Stimulated activated CD4-positive, alpha-beta T cell treated with anti-CD3 and anti-CD28 coated beads, Interleukin-4, amount 100 ng/mL, for 48 hours (primary cell): ENCODE measurements at places on chromosomes 3 and 15.

GRCh38 chr3:188351648-188352047 lies 197.7 kb downstream of the LPP start:
- DNase-seq: no peak

DNA sequence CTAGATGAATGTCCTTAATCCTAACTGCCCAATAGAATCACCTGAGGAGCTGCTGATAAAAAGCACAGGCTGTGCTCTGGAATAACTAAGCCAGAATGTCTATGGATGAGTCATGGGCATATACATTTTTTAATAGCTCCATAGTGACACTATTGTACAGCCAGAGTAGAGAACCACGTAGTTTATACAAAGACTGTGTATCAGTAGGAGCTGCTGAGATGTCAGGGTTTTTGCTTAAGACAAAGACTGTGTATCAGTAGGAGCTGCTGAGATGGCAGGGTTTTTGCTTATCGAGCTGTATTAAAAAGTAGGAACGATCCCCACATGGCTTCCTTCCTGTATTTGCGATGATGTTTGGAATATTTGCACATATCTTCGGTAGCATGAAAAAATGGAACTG lies 137.4 kb downstream of the SV2B start:
- no peak for DNase-seq

GRCh38 chr3:102207151-102207571 lies 227.7 kb upstream of the ZPLD1 start:
- DNase-seq: no peak

- no peak for DNase-seq
Observed at GRCh38 chr3:31765871-31766270, 215.2 kb downstream of the OSBPL10 start.

DNA sequence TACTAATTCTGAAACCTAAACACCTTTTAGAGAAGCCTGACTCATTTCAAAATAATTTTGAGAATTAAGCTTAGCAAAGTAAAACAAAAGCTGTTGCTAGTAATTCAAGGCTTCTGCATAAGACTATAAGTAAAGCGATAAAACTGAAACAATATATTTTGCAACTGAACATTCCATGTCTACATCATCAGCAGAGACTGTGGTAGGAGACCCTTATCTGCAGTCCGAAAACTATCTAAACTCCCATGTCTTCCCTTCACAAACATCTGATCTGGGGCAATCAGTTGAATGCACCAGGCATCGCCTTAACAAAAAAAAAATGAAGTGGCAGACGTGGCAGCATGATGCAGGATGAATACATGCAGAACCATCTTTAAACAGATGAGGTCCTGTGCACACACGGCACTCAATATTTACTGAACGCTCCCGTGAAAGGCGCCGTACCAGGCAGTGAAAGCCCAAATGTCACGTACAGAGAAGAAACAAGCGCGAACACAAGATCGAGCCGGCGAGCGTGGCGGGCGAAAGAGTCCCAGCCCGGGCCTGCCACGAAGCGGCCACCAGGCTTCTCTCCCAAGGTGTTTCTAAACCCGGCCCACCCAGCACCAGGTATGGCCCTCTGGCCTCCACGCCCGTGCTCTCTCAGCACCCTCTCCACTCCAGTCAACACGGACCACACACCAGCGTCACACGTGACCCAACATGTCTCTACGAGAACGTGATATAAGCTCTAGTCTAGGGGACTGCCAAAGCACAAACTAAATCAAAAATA lies 63.0 kb downstream of the CHSY1 start:
- no peak for DNase-seq

DNA sequence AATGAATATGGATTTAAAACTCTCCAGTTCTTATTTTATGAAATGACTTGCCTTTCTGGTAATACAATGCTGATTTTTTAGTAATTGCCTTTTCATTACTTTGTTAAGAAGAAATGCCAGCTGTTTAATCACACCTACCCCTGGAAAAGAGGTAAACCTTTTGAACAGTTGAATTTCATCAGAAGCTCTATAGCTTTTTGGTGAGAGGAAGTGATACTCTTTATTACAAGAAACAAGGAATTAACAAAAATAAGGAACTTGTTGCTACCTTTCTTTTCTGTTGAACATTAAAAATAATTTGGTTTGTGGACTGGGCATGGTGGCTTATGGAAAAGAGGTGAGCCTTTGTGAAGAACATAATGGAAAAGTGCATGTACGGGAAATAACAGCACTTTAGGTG lies 19.7 kb downstream of the BLOC1S6 start:
- DNase-seq: no peak

DNA sequence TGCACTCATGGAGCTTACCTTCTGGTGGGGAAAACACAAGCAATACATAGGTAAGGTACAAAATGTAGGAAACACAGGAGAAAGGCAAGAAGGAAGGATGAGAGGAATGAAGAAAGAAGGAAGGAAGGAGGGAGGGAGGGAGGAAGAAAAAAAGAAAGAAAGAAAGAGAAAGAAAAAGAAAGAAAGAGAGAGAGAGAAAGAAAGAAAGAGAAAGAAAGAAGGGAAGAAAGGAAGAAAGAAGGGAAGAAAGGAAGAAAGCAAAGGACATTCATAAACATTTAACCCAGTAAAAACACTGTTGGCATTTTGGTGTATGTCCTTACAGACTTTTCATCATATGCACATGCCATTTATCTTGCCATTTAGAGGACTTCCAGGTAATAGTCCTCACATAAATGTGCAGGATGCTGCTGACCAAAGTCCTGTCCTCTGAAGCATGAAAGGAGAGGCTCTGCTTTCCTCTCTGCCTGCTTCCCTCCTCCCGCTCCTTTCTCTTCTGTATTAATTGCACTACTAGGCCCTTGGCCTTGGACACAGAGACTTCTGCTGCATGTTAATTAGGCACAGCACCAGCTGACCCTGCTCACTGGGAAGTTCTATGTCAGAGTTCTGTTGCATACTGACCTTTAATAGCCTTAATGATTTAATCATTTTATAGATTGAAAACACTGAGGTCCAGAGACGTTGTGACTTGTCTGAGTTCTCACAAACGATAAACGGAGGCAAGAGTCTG lies 29.7 kb upstream of the NDUFB4 start:
- no peak for DNase-seq

DNA sequence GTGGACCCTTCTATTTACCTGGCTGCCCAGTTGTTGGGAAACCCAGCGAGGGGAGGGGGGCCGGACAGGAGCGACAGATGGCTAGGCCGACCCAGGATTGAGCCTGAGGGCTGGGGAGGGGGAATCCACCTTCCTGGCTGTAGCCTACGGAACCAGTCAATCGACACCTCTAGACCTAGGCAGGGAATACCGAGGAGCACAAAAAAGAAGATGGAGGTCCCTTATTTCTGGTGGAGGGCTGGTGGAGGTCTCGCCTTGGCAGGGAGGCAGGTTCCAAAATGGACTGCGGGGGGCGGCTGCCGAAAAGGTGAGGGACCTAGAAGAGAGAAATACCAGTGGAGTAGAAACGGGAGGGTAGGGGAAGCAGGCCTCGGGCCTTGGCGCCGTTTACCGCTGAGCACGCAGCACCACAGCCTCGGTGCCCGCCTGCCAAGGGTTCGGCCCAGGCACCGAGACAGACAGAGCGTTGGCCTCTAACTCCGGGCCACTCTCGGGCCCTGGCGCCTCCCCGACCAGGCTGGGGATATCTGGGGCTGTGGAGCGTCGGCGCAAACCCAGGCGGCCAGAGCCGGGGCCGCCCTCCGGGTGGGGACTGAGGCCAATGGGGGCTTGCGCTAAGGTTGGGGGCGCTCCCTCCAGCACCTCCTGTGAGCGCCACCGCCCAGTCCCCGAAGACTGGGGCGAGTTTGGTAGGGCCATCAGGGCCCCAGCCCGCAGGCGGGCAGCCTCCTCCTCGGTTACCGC lies 1.6 kb downstream of the ANKRD63 start:
- no peak for DNase-seq

DNA sequence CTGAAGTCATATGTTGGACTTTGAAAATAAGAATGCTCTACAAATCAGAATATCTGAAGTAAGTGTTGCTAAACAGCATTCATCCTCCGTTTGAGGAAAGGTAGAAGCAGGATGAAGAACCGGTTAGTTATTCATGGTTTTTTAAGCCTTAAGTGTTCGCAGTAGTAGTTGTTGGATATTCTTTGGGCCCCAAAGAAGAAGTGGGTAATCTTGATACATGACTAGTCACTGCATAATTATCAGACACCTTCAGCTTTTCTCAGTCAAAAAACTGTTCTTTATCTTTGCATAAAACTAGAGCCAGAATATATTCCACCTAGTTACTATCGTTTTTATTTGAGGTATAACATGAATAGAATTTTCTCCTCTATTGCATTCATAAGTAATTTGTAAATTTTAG lies 13.8 kb downstream of the RAB5A start:
- no peak for DNase-seq

DNA sequence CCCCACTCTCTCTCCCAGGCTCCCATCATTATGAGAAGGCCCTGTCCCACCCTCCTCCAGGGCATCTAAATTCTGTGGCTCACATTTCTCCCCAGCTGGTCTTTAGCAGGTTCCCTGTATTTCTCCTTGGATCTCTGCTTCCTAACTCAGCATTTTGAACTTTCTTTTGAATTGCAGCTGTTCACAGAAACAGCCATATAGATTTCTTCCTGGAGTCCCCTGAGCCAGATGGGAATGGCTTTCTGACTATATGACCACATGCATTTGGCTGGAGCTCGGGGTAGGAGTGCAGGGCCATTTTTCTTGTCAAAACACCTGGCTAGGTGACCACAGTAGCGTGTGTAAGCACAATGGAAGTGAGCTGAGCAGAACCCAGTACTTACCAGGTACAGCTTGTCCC lies 22.0 kb downstream of the RBP2 start:
- DNase-seq: no peak

DNA sequence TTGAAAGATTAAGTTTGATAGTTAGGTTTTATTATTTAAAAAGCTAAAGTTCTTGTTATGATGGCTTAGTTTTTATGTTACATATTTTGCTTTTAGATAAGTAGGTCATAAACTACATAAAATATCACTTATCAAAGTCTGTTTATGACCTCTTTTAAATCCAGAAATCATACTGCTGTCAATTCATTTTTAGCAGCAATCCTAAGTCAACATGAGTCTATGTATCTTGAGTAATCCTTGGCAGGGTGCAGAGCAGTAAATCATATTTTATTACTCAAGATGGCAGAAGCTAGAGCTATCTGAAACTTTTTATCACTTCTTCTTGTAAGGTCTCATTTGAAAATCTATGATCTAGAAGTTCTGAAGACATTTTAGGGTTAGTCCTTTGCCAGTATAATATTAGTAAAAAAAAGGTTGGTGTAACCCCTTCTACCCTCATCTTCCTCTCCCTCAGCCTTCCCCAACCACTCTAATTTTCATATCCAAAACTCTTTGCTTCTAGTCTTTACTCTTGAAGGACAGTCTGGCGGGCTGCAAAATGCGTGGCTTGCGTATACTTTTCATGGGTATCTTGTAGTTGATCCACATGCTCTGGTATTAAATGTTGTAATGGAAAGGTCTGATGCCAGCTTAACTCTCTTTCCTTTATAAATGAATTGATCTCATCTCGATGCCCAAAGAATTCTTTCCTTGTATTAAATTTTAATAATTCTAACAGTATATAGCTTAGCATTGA lies 134.0 kb upstream of the THRB start:
- no peak for DNase-seq

DNA sequence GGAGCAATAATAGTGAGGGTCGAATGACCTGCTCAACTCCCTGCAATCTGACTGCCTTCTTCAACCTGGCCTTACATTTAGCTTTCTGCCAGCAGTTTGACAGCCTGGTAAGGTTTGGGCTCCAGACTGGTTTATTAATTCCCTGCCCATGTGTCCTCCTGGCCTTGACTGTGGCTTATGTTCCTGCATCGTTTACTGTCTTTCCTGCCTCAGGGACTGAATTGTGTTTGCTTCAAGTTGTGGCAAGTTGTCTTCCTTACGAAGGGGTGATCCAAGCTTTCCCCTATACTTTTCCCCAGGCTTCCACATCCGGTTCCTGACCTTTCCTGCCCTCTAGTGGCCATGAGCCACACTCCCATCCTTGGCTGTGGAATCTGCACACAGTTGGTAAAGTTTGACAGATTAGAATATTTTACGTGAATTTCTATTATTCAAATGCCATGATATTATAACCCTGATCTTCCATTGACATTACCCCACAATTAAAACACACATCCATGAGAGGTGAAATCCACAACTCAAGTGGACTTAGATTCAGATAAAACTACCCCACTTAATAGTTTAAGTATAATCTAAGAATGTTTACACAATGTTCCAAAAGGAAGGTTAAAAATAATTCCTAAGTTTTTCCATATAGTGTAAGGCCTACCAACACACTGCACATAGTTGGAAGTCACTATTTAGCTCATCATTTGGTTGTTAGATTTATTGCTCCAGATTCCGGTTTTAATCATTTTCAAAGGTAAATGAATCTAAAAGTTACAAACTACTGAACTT lies 95.7 kb downstream of the NEDD4 start:
- DNase-seq: no peak

DNA sequence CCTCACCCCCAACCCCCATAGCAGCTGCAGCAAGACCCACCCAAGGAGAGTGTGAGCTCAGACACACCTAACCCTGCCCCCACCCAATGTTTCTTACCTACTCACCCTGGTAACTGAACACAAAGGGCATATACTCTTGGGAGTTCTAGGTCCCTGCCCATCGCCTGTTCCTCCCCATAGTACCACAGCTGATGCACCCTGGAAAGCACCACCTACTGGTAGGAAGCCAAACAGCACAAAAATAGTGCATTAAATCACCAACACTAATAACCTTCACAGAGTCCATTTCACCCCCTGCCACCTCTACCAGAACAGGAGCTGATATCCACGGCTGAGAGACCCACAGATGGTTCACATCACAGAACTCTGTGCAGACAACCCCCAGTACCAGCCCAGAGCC lies 245.2 kb downstream of the EFHB start:
- no peak for DNase-seq

- no peak for DNase-seq
Observed at GRCh38 chr15:56735589-56735988, 2.3 kb upstream of the ZNF280D start.

- DNase-seq: no peak
Observed at GRCh38 chr3:141058996-141059395, 7.8 kb downstream of the SPSB4 start.

DNA sequence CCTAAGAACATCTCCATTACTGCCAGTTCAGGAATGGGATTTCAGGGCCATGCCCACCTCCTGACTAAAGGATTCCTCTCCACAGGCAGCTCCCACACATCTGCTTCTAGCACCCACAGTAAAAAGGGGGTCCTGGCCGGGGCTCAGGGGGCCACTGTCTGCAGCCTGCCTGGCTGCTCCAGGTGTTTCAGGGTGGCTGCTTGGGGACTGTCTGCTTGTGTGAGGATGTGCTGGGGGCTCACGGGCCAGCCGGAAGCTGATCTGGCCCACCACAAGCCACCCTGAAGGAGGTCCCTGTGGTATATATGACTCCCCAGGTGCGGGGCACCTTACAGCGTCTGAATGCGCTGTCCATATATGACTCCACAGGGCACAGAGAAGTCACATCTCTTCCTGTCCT lies 135.4 kb downstream of the NSMCE3 start:
- no peak for DNase-seq

GRCh38 chr15:68646156-68646555 lies 67.4 kb downstream of the CORO2B start:
- no peak for DNase-seq

GRCh38 chr15:99408236-99409096 lies 157.2 kb downstream of the LRRC28 start:
- no peak for DNase-seq

- no peak for DNase-seq
Observed at GRCh38 chr15:80468796-80469195, 64.6 kb downstream of the ARNT2 start.

- DNase-seq: no peak
Observed at GRCh38 chr15:68210821-68211655, 5.9 kb upstream of the CALML4 start.

- no peak for DNase-seq
Observed at GRCh38 chr3:8964436-8965370, 1.4 kb upstream of the RAD18 start.

- no peak for DNase-seq
Observed at GRCh38 chr3:123750659-123751420, 133.3 kb downstream of the MYLK start.
